ENCODE measurements at places on chromosomes 7 and 10. TPM values are rescaled to one million over a fixed set of nuclear protein-coding genes. Genes with fewer than 3 reads are reported as not detected.

DNA sequence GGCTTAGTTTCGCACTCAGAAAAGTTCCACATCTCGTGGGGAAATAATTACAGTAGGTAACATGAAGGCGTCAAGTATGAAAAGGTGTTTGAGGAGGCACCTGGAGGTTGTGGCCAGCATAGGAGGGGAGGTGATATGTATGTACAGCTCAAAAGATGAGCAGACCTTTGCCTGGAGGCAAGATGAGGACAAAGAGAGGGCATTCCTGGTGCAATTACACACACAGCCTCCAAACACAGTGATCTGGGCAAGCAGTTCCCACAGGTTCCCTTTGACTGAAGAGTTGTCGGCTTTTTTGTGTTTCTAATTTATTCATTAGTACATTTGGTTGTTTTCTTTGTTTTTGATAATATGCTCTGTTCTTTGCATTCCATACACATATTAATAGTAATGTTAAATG, 46.9 kb downstream of the CDK14 start:
- H3K4me1 ChIP-seq = no peaks in the 10 kb centered on the region
- no peaks in the 10 kb centered on the region for H3K27me3 ChIP-seq
- no peak overlapping the region for H3K4me3 ChIP-seq
- peaks cover 17% of the 10 kb centered on the region for H3K36me3 ChIP-seq
- no peak for DNase-seq

GRCh38 chr7:18429547-18429946, 66.0 kb upstream of the HDAC9 start:
- no peak overlapping the region for H3K4me3 ChIP-seq
- H3K27ac ChIP-seq = no peak overlapping the region
- no peaks in the 10 kb centered on the region for H3K4me1 ChIP-seq
- no peak for DNase-seq
- H3K27me3 ChIP-seq = no peaks in the 10 kb centered on the region
- H3K36me3 ChIP-seq = no peaks in the 10 kb centered on the region

Gene PIK3CG
- 32.9 TPM for total RNA-seq

GRCh38 chr7:26664274-26664673, 200.1 kb downstream of the SKAP2 start:
- no peak overlapping the region for H3K27ac ChIP-seq
- peaks cover 26% of the 10 kb centered on the region for H3K4me1 ChIP-seq
- peak overlapping the region; percentile 75 for H3K4me3 ChIP-seq

DNA sequence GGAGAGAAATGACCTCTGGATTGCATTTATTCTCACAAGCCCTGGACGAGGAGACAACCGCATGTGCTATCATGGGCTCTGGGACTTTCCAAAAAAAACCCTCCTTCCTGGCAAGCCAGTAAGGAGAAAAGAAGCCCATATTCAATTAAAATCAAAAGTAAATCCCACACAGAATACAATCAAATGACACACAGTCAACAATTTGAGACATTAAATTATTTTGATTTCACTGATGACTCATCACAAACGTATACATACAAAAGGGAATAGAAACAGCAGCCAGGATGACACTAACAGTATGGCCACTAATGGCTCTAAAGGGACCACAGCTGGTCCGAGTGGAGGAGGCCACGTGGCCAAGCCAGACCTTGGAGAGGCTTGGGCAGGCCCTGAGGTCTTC, 24.9 kb downstream of the LRRC20 start:
- H3K36me3 ChIP-seq = no peaks in the 10 kb centered on the region
- H3K4me3 ChIP-seq = no peak overlapping the region
- no peak overlapping the region for H3K27ac ChIP-seq
- DNase-seq = no peak
- H3K4me1 ChIP-seq = peaks cover 13% of the 10 kb centered on the region
- peaks cover 7% of the 10 kb centered on the region for H3K27me3 ChIP-seq

DNA sequence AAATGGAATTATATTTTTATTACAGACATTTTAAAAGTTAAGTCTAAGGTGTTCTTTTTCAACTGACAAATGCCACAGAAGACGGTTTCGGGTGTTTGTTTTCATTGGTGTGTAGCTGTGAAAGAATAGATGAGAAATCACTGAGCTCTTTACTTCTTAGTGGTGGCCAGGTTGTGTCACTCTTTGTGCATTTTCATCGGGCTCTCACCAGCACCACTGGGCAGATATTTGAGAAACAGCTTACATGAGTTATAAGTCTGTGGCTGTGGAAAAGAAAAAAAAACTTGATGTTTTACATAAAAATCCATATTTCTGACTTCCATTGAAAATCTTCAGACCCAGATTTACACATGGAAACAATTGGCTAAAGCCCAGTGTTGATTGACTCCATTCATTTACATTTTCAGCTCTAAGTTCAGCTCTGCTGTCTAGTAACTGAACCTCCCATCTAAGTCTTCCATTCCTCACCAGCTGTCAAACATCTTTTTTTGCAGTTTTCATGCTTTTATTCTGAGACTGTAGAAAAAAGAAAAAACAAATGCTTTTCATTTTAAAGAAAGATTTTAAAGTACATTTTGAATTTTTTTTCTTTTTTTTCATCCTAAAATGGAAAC, 22.3 kb downstream of the CABCOCO1 start:
- no peaks in the 10 kb centered on the region for H3K4me1 ChIP-seq
- no peaks in the 10 kb centered on the region for H3K27me3 ChIP-seq
- no peaks in the 10 kb centered on the region for H3K36me3 ChIP-seq
- H3K27ac ChIP-seq = no peak overlapping the region
- H3K4me3 ChIP-seq = no peak overlapping the region

Gene UNCX
- total RNA-seq = not detected

DNA sequence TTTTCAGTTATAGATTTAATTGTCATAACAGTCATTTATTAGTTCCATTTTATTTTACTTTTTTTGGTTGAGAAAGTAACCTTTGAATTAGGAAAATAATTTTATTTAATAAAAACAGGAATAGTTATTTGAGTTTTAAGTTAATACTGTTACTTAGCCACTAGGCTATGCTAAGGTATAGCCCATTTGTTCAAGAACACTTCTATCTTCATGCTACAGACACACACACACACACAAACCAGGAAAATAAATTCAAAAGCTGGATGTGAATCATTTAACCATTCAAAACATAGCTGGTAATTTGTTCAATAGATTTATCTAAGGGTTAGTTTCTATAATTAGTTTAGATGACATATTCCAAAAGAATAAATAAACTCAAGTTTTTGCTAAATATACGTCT, 148.4 kb downstream of the RNF133 start:
- no peaks in the 10 kb centered on the region for H3K36me3 ChIP-seq
- no peak overlapping the region for H3K27ac ChIP-seq
- no peak overlapping the region for H3K4me3 ChIP-seq
- H3K27me3 ChIP-seq = no peaks in the 10 kb centered on the region

Gene GPR26
- not detected for total RNA-seq

- peak overlapping the region; percentile 91 for H3K4me3 ChIP-seq
- H3K36me3 ChIP-seq = no peaks in the 10 kb centered on the region
- peak overlapping the region; percentile 92 for H3K27ac ChIP-seq
- H3K27me3 ChIP-seq = no peaks in the 10 kb centered on the region
- peak; percentile 81 for DNase-seq
These were observed 232.2 kb downstream of the DNAJB6 start for GRCh38 chr7:157568770-157569584.
